ENCODE measurements at places on chromosomes 4 and X.

- DNase-seq = peak; percentile 11
Observed at GRCh38 chr4:54541426-54542118, 116.2 kb upstream of the KIT start.

DNA sequence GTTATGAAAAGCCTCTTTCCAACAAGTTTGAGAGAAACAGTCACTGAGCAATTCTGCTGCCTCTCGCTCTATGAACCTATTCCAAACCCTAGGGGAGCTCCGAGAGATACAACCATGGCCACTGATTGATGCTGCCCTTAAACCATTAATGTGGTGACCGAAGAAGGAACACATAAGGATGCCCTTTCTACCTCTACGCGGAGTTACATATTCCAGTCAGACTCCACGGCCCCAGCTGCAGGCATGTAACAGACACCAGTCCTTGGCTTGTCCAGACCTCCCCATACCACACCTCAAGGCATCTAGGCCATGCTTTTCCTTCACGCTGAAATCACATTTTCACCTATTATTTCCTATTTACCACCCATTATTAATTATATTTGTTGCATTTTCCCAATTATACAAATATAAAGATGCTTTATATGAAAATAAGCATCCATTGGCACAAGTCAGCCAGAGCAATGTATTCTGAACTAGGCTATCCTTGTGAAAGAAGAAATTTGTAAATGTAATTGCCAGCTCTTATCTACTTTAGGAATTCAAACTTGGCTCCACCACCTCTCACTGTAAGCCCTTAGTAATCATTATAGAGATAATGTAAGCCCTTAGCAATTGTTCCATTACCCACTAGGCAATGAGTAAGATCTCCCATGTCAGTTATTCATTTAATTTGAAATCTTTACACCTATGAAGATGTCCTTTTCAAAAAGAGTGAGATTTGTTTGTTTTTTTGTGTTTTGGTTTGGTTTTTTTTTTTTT, 338.4 kb downstream of the NR3C2 start:
- peak; percentile 86 for DNase-seq

GRCh38 chr4:55722132-55722531, 86.0 kb upstream of the NMU start:
- no peak for DNase-seq

GRCh38 chr4:30536231-30536630, 183.9 kb upstream of the PCDH7 start:
- DNase-seq = no peak

GRCh38 chr4:87574996-87575395, 33.3 kb upstream of the DSPP start:
- DNase-seq = peak; percentile 10

DNA sequence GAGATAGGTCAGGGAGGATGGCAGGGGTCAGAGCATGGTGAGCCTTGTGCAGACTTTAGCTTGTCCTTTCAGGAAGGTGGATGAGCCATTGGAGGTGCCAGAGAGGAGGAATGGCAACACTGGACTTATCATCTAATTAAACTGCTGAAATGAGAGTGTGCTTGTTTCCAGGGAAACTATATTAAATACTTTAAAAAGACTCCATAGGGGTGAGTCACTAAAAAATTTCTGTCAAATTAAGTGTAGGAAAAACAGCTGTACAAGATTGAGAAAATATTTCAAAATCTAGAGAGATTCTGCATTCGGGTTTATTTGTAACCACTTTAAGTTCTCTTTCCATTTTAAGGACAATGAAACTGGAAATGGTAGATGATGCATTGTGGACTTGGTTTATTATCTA, 11.4 kb downstream of the FRAS1 start:
- no peak for DNase-seq

DNA sequence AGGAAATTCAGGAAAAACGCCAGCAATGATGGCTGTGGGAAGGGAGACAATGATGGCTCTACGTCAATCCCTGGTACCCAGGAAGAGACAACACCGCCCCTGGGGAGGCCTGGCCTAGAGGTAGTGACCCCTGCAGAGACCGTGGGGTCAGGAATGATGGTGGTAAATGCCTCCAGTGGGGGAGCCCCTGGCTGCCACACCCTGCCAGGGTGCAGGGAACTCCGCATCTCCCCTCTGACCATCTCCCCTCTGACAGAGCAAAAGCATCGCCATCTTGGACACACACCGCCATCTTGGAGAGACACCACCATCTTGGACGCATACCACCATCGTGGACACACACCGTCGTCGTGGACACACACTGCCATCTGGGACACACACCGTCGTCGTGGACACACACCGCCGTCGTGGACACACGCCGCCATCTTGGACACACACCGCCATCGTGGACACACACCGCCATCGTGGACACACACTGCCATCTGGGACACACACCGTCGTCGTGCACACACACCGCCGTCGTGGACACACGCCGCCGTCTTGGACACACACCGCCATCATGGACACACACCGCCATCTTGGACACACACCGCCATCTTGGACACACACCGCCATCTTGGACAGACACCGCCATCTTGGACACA, 9.9 kb downstream of the ASMTL start:
- DNase-seq = no peak

DNA sequence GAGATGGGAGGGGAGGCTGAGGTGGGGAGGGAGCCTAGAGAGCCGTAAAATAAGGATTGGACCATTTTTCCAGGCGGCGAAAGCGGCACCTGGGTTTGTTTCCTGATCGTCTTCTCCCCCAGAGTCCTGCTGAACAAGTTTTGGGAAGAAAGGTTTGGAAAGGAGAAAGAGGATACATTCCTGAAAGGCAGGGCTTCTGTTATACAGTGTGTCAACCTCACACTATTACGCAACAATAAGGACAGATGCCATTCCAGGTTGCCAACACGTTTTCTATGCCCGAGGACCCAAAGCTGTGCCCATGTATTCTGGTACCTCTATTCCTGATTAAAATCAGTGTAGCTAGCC, 658 bp downstream of the SCOC start:
- DNase-seq = no peak

GRCh38 chrX:72430405-72430968, 124.8 kb upstream of the CITED1 start:
- DNase-seq = no peak

DNA sequence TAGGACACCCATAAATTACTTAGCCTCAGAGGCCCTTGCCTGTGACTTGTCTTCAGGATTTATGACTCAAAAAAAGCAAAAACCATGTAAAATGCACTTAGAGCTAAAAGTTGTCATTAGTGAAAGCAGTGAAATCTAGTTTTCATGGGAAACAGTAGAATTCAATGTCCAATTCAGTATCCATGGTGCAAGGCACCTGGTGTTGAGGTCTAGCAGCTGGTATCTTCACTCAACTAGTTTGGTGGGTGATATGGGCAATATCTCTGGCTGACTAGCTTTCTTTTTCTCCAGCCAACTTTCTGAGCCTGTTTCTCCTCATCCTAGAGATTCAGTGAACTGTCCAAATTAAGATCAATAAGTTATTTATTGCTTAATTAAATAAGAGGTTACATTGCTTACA, 229.8 kb upstream of the NDST4 start:
- DNase-seq = no peak

GRCh38 chr4:6386091-6386490, 86.3 kb downstream of the PPP2R2C start:
- no peak for DNase-seq

DNA sequence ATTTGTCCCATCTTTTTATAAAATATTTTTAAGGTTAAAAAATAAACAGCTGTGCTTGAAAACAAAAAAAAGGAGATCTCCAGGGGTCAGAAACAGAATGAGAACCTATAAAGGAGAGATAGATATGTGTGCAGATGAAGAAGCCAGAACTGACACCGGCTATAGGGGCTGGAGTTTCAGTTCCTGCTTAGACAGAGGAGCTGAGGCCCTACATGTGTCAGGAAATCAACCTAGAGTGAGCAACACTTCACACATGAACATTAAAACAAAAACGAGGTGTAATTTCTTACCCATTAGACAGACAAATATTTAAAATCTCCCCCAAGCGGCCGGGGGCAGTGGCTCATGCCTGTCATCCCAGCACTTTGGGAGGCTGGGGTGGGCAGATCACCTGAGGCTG, 17.8 kb upstream of the HUWE1 start:
- DNase-seq = no peak

- no peak for DNase-seq
Observed at GRCh38 chr4:185011408-185011807, 6.9 kb upstream of the HELT start.

GRCh38 chr4:68369142-68369805, 19.4 kb upstream of the YTHDC1 start:
- peak; percentile 42 for DNase-seq

- DNase-seq = no peak
Observed at GRCh38 chr4:127482049-127482448, 150.7 kb upstream of the INTU start.
